Metanephros (tissue), 2 donors: ENCODE measurements at places on chromosomes 5 and 9. TPM values are rescaled to one million over a fixed set of nuclear protein-coding genes. Genes with fewer than 3 reads are reported as not detected.

Gene PHF24
- 0.23 TPM for total RNA-seq

Gene FOXD4L6
- not detected for total RNA-seq

Gene TUSC1
- 20.9 TPM for total RNA-seq

Gene TMEM232
- total RNA-seq, result 7.3 TPM

Gene ZDHHC11B
- total RNA-seq, result 3.0 TPM

Gene LECT2
- total RNA-seq, result not detected

Gene PCDHGA4
- total RNA-seq, result 6.4 TPM

Gene KLF4
- total RNA-seq, result 17.3 TPM

Gene STK32A
- 17.1 TPM for total RNA-seq

Gene NMUR2
- total RNA-seq, result 0.12 TPM

Gene BTNL8
- total RNA-seq, result 0.47 TPM

Gene GRIA1
- 1.8 TPM for total RNA-seq

Gene WDR31
- 4.4 TPM for total RNA-seq

Gene IL9
- total RNA-seq, result not detected

Gene TAF11L5
- total RNA-seq, result not detected

Gene TSSK1B
- 0.70 TPM for total RNA-seq

Gene DCANP1
- not detected for total RNA-seq
